ENCODE measurements at places on chromosomes 2 and 18.
A peak's percentile ranks its signal among the peaks of the same experiment; 100 is the strongest.

- DNase-seq = no peak
Measured at GRCh38 chr2:240798327-240798905, 21.6 kb downstream of the KIF1A start.

DNA sequence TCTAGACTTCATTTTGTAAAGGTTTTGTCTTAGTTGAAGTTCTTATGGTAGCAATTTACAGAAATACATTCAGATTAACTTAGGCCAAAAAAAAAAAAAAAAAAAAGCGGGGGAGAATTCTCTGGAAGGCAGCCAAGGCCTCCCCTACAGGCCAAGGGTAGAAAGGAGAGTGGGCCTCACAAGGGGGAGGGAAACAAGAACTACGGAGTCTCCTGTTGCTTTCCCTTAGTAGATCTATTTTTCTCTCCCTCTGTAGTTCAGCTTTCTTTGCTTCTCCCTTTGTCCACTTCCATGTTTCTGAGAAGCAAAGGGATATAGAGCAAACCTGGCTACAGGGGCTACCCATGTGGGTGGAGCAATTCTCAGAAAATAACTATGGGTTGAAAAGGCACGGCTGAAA, 2.4 kb upstream of the STK11IP start:
- DNase-seq = no peak

GRCh38 chr18:24600076-24600654, 139.7 kb downstream of the HRH4 start:
- DNase-seq = no peak

DNA sequence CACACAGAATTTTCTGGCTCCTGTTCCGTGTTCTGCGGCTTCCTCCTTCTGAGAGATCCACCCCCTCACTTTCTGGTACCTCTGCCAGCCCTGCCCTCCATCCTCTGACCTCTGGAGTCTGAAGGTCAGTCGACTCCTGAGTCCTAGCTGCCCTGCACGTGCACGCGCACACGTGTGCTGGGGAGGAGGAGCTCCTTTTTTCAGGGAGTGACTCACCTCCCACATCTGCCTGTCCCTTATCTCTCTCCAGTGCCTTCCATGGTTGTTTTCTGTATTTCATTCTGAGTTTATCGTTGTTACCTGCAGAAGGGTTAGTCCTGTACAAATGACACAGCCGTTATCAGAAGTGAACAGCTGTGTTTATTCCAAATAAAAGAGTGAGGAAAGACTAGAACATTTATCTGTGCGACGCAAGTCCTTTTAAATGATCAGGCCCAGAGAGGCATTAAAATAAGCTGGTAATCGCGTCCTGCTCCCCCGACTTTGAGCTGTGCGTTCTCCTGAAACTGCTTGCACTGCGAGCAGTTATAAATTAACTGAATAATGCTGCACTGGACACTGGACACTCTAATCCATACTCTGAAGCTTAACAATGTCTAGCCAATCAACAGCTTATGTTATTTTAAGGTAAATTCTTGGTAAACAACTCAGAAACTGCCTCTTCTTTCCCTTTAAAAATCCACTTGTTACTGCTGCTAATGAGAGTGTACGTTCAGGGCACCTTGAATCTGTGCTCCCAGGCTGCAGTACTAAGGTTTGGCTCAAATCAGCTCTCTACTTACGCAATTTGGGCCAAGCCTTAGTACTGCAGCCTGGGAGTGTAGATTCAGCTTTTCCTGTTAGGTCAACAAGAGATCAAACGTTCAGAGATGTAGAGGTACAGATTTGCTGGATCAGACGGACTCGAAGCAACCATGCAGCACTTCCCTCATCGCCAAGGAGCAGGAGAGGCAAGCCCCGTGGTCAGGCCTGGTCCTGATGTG, 72.5 kb downstream of the GALR1 start:
- no peak for DNase-seq

GRCh38 chr18:37407571-37407970, 158.0 kb downstream of the CELF4 start:
- no peak for DNase-seq

DNA sequence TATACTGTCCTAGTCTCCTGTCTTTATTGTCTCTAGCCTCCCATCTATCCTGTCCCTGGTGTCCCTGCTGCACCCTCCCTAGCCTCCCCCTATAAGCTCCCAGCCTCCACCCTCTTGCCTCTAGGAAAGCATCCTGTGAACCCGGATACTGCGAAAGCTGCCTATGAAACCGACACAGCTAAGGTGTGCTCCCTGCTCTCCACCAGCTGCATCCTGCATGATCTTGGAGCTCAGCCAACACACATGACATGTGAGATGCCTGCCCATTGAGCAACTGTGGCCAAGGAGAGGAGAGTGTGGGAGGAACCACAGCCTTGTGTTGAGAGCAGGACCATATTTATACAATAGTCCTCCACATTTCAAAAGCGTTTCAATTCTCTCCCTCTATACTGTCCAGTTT, 187.1 kb downstream of the ZBTB7C start:
- DNase-seq = peak; percentile 92

- DNase-seq = no peak
Measured at GRCh38 chr2:160322320-160322719, 122.2 kb upstream of the ITGB6 start.

DNA sequence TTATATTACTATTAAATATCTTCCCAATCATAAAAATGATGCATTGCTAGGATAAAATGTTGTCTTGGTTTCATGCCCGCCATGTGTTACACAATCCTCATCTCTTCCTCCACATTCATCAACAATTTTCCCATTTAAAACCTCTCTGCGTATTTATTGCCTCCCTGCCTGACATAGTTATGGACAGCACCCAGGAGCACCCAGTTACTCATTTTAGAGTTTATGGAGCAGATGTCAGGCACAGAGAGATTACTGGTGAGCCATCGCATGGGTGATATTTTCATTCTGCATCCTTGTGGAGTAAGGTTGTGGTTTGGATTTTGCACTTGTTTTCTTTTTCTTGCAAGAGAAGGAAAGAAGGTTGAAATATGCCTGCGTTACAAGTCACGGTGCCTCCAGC, 116.7 kb upstream of the NPAS2 start:
- no peak for DNase-seq

- DNase-seq = no peak
Measured at GRCh38 chr2:239215136-239215925, 185.5 kb downstream of the HDAC4 start.

- DNase-seq = peak; percentile 77
Measured at GRCh38 chr2:190506666-190507065, 27.9 kb downstream of the NEMP2 start.

GRCh38 chr2:233211548-233211895, 40.0 kb upstream of the ATG16L1 start:
- DNase-seq = no peak

DNA sequence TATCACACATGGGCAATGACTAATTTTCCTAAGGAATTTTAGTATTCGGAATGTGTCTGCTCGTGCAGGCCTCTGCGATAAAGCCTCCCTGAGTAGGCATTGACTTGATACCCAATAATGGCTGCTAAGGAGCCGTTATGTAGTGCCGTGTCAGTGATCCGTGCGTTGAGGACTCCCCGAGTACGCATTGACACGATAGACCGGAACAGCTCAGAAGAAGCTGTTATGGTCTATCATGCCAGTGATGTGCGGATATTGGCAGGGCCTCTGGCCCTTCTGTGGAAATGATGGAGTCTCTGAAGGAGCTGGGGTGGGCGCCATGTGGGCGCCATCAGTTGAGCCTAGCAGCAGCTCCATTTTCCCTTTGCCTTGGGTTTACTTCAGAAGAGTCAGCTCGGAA, 29.1 kb downstream of the ZEB2 start:
- DNase-seq = no peak

DNA sequence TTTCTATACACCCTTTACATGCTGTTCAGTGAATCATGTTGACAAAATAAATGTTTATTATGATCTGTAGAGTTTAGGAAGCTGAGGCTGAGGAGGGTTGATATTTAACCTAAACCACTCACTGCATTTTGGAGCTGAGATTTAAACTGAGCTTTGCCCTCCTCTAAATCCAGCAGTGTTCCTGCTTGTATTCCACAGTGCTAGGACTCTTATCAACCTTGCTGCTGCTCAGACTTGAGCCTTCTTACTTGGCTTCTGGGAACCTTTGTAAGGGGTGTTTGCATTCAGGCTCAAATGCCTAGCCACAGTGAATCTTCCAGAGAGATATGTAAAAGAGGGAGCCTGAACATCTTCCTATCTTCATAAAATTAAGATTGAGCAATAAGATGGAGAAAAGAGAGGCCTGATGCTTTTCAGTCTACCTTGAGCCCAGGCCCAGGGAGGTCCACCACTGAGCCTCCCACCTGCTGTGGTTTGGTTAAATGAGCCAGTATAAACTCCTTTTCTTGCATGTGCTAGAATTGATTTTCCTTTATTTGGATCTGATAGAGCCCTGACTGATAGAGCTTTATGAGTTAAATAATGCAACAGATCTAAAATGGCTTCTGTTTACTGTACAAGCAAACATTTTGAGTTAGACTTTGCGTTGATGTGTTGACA, 149.7 kb downstream of the GULP1 start:
- DNase-seq = no peak

DNA sequence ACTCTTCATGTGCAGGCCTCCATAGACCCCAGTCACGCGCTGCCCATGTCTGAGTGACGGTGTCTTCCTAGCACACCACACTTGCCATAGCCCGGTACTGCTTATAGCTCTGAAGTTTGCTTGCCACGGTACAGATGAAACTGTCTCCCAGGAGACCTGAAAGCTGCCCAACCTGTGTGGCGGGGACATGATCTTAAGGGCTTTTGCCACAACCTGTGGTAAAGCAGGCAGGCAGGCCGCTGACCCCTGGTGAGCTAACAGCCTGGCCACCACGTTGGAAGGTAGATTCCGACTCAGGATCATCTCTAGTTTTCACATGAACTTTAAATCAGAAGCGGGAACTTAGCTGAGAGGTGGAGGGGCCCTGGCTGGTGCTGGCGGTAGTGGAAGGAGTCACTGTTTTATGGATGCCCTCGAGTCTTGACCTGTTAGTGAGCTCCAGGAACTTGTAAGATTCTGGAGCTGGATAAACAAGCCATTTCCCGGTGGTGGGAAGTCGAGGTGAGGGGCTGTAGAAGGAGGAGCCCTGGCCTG, 153.3 kb downstream of the ZNF236 start:
- no peak for DNase-seq

DNA sequence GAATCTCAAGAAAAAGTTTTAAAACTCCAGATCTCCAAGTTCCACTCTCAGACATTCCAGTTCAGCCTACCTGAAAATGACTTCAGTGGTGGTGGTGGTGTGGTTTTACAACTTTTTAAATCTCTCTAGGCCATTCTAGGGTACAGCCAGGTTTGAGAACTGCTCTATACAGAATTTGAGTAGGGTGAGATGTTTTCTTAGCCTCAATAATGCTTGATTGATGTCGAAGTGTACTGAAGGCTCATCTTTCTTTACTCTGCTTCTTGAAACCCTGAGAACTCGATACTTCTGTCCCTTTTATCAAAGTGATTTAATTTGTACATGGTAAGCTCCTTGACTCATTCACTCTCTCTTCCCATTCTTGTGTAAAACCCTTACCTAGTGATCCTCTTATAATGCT, 143.8 kb downstream of the FAM124B start:
- no peak for DNase-seq

DNA sequence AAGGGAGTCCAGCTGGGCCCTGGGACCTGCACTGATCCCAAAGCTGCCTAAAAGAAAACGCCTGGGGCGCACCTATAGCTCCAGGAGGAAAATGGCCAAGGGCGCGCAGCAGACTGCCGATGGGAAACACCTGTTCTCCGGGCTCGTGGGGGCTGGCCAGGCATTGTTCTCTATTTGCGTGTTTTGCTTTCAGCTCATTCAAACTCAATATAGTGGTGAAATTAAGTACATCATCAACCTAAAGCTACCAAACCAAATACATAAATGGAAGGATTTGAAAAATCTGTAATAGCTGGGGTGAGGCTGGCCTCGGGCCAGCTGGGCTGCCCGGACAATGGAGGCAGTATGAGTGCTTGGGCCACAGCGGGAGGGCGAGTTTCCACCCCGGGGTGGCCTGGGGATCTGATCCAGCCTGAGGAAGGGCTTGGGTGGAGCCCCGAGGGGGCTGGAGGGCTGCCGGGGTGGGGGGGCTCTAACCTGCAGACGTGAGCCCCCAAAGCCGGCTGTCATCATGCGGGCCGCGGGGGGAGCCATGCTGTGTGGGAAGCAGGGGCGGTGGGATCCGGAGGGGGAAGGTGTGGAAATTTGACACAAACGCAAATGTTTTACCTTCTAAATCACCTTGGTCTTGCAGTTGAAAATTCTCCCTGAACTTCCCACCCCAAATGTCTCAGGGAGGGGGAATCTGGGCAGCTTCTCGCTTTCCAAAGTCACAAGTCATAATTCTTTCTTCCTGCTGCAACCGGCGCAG, 77.6 kb downstream of the ASB1 start:
- no peak for DNase-seq

- no peak for DNase-seq
Measured at GRCh38 chr2:7373156-7373555, 455.9 kb downstream of the RNF144A start.

- no peak for DNase-seq
Measured at GRCh38 chr18:231563-231962, 36.3 kb downstream of the THOC1 start.
